Activated naive CD4-positive, alpha-beta T cell treated with anti-CD3 and anti-CD28 coated beads, Interleukin-2, amount 50 U/mL, for 16 hours (primary cell): ENCODE measurements at places on chromosomes 5 and 9.

DNA sequence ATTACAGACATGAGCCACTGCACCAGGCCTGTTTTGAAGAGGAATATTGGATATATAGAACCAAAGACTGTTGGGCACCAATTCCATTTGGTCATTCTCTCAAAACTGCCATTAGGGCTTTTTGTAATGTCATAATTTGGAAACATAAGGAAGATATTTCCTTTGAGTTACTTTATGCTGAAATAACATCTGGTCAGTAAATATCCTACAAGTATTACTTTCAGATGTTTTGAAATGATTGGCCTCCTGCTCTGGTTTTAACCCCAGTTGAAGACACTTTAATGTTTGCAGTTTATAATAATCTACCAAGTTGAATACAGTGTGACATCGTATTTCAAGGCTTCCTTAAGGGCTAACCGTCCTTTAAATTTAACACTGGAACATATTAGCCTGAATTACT lies 33.6 kb downstream of the LRRTM2 start:
- no peak for DNase-seq

GRCh38 chr9:37437621-37438020 lies 15.1 kb downstream of the GRHPR start:
- no peak for DNase-seq

DNA sequence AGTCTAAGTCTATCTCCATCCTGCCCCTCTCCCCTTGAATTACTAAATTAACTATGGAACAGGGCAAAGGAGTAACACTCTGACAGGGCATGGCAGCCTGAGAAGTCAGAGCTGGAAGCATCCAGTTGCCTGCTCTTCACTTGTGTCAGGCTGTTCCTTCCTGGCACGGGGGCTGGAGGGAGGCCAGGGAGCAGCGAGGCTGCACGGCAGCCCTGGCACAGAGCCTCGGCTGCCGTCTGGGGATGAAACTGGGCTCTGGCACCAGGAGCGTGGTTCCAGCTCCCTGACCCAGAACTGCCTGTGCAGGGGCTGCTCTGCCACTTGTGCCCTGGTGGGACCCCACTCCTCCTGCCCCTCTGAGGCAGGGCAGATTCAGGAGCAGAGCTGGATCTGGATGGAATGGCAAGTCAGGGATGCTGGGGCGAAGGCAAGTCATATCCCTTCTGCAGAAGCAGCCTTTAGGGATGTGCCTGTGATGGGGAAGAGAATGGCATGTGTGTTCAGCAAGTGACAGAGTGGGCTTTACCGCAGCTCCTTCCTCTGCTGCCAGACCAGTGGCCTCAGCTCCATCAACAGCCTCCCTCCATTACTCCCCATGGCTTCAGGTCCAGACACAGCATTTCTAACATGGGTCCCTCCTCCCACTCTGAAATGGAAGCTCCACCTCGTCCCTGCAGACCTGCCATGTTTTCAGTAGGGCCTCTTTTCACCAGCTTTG lies 42.2 kb upstream of the PDE8B start:
- no peak for DNase-seq

DNA sequence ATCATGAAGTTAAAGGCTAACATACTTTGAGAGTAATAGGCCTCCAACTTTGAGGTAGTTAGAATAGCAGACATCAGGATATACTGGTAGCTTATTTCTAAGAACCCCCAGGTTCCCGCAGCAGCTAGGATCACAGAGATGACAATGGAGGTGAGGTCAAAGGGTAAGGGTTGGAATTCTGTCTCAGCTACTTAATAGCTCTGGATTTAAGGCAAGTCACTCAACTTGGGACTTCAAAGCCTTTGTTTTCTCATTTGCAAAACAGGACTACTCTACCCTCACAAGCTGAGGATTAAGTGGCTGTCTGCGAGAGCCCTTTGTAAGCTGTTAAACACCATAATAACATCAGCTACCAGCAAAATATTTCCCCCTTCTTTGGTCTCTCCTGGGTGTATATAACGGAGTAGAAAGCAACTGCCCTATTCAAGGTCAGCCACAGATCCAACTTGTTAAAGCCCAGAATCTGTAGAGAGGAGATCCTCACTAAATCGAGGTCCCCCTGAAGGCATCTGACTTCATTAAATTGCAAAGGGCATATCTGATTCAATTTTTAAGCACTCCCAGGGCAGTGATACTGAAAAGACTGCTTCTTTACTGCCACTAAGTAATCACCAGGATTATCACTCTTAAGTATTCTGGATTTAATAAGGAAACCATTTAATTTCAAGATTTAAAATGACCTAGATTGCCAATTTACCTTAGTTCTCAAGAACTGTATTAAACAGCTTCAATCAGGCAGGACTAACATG lies 104.7 kb downstream of the DCP2 start:
- DNase-seq, result no peak

- DNase-seq, result no peak
Measured at GRCh38 chr5:135341016-135341666, 57.9 kb downstream of the MACROH2A1 start.
